ENCODE measurements at places on chromosomes 7 and 10.

DNA sequence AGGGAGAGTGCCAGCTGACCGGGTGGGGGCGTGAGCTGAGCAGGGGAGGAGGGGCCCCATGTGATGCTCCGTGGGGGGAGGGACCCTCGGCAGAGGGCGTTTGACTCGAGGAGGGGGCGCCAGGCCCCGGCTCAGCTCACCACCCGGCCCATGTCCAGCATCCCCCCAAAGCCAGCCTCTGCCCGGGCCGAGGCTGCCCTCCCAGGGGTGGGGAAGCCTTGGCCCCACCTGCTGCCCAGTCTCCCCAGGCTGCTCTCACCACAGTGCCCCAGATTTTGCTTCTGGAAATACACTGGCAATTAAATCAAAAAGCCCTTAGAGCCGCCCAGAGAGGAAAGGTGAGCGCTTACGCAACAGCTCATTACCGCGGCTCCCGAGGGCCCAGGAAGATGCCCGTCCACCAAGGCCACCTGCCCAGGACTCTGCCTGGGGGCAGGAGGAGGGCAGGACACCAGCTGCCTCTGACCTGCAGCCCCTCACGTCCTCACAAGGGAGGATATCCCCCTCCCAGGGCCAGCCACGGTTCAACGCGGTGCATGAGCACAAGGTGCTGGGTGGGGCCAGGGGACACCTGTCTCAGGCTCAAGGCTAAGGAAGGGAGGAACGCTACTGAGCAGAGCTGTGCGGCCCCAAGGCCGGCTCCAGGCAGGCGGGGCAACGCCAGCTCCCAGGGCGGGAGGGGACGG lies 70.0 kb upstream of the INPP5A start:
- DNase-seq, result no peak

DNA sequence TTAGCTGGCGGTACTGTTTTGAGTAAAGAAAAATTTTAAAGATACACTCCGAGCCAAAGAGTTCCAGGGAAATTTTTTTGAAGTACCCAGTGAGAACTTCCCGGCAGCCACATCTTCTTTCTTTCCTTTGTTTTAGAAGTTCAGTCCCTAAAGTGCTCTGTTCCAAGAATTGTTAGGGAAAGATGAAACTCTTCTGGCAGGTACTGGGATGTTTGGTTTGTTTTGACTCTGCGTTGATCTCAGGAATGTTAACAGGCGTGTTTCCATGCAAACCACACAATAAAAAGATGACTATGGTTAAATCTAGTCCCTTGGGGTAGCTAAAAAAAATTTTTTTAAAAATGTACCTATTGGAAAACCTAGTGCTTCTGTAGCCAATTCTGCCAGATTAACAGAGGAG lies 224.7 kb upstream of the PHYHIPL start:
- no peak for DNase-seq

DNA sequence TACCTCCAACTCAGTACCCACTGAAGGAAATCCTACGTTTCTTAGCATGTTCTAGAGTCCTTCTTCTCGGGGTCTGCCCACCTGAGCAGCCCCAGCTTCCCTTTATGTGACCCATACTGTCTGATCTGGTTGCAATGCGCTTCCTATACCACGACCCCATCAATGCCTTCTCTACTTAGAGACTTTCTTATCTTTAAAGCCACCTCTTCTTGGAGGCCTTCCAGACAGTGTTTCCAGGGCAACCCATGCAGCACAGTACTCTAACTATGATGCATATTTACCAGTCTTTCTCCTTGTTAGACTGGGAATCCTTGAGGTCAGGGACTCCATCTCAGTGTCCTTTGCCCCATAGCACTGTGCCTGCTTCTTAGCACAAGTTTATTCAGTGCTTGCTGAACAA lies 54.5 kb upstream of the SLF2 start:
- DNase-seq, result no peak

DNA sequence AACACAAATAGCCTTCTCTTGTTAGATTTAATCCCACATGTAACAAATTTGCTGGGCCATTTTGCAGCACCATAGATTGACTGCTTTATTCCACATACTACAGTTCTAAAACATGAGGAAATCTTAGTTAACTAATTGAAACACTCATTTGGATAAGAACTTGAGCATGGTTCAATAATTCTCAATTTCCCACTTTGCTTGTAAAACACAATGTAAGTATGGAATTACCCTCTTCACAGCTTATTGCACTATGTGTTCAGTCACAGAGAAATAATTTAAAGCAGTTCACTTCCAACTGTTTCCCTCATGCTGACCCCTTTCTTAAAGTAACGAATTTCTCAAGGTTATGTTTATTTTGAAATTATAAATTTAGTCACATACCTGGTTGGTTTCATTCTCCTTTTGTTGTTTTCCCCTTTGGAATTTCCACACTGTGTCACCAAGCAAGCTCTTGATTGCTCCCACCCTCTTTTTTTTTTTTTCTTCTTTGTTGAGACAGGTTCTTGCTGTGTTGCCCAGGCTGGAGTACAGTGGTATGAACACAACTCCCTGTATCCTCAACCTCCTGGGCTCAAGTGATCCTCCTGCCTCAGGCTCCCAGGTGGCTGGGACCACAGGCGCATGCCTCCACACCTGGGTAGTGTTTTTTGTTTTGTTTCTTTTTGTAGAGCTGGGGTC lies 425.4 kb downstream of the EXOC4 start:
- DNase-seq, result no peak

GRCh38 chr10:2077231-2077630 lies 339.9 kb upstream of the ADARB2 start:
- DNase-seq, result no peak

DNA sequence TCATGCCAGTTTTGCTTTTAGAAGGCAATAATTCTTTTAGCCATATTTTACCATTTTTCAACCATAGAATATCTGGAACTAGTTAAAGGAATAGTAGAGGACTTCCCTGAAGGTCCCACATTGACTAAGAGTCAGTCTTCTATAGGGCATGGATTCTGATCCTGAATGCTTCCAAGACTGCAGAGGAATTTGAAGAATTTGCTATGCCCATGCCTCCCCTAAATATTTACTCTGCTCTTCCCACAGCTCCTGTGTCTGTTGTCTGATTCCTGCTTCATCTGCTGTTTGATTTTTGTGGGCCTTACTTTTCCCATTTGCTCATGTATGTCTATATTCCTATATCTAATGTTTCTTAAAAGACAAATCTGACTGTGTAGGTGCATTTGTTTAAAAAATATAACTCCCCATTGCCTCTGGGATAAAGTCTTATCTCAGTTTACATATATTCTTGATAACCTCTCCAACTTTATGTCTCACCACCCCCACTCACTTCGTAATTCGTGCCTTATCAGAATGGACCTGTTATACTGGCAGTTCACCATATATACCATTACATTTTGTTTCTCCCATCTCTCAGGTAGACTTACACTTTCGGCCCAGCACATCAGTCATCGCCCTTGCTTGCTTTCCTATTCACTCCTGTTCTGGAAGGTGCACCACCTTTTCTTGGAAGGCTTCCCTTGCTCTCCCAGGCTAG lies 33.9 kb downstream of the LRRC4 start:
- DNase-seq, result no peak

- no peak for DNase-seq
Observed at GRCh38 chr10:945778-946177, 14.3 kb upstream of the LARP4B start.

DNA sequence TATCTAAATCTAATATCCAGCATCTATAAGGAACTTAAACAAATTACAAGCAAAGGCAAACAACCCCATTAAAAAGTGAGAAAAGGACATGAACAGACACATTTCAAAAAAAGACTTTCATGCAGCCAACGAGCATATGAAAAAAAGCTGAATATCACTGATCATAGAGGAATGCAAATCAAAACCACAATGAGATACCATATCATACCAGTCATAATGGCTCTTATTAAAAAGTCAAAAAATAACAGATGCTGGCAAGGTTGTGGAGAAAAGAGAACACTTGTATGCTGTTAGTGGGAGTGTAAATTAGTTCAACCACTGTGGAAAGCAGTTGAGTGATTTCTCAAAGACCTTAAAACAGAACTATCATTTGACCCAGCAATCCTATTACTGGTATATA lies 334.4 kb upstream of the CACNA2D1 start:
- no peak for DNase-seq

Data from glomerular endothelial cell (primary cell).